ENCODE measurements at places on chromosomes 2 and 18.

GRCh38 chr18:58069721-58070292 lies 25.8 kb downstream of the NEDD4L start:
- DNase-seq, result no peak

- no peak for DNase-seq
These were observed 293.8 kb downstream of the LRRTM4 start for GRCh38 chr2:77228391-77228790.

DNA sequence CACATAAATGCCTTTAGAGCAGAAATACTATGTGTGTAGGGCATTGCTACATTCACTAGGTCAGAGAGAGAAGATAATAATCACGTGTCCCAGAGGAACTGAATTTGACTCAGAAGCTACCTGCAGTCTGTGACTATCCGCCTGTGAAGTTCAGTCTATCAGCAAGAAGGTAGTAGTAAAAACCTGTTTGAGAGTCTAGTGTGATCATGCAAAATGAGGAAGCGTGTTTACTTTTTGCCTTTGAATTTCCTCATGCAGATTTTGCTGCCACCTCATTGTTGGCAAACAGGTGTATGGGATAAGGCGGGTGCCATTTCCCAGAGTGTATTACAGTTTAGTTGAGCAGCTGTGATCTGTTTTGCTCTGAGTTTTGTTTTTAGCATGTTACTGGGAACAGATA lies 403.9 kb upstream of the FANCL start:
- no peak for DNase-seq

DNA sequence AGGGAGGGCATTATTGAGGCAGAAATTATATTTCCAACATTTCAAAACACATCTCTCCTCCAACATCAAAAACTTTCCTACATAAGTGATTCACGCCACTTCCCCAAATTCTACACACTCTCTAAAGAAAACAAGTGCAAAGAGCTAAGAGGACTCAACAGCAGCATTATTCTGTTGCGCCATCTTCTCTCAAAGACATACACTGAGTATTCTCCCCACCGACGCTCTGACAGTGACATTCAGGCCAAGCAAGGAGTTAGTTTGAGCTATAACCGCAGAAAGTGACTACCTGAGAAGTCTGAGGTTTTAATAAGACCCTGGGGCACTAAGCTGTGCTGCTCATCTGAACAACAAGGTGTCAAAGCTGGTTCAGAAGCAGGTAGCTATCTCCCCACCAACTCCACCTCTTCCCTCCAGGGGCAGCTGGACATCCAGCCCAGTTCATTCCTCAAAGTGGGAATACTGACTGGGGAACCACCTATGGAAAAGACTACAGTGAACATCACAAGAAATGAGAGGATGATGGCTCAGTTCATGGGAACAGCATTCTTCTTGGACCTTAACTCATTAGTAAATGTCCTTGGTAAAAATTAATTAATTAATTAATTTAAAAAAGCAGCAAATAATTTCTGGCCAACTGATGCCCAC lies 309.5 kb upstream of the CCDC68 start:
- no peak for DNase-seq

- no peak for DNase-seq
These were observed 594.9 kb upstream of the ID2 start for GRCh38 chr2:8086796-8087479.

GRCh38 chr18:78862395-78862794 lies 117.2 kb upstream of the SALL3 start:
- DNase-seq, result no peak

DNA sequence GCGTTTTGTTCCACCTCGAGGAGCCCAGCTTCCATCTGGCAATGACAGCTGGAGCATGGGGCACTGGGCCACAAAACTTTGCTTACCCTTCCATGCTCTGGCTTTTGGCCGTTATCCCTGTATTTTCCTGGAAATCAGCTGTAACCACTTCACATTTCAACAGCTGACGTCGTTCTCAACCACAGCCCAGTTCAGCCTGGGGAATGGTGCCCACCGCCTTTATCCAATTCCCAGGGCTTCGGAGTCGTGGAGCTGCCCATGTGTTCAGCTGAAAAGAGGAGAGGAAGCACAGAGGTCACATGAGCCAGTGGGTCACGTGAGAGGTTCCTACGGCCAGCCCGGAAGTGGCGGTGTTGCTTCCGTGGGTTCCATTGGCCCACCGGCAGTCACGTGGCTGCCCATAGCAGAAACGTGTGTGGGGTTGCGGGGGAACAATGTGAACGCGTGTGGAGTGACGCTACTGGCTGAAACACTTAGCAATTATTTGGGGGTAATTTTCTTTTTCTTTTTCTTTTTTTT lies 16.7 kb upstream of the EDAR start:
- DNase-seq, result no peak
